ENCODE measurements at places on chromosomes 11 and 22.

DNA sequence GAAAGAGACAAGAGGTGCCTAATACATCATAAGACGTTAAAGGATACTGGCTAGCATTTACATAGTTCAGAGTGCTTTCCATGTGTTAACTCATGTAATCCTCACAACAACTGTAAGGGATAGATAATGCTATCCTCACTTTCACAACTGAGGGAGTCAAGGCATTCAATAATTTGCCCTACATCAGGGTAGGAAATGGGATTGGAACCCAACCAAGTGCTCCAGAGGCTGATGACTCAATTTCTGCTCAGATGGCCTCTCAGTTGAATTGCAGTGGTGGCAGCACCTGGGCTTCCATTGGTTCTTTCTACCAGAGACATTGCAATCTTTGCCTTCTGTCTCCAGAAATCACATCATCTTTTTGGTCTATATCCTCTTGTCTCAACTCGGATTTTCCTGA lies 232.9 kb downstream of the ETS1 start:
- DNase-seq: no peak

DNA sequence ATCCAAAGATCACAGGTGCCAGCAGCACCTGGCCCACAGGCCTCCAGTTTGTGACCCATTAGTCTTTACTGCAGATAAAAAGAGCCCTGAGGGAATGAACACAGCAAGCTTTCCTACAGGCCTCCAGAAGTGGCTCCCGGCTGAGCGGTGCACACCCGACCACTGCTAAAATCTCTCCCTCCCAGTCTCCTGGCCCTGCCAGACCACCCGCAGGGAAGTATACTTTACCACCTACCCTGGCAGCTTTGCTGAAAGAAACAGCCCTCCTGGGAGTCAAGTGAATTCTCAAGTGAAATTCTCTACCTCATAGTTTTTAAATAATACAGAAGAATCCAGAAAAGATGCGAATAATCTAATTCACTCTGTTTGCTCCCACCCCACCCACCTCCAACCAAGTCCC lies 15.4 kb upstream of the MTNR1B start:
- DNase-seq: no peak

- no peak for DNase-seq
These were observed 523.5 kb upstream of the LRRC4C start for GRCh38 chr11:41982975-41983374.

- no peak for DNase-seq
These were observed 439.8 kb downstream of the TBC1D22A start for GRCh38 chr22:47201996-47202818.

GRCh38 chr22:29136782-29137700 lies 64.2 kb downstream of the KREMEN1 start:
- DNase-seq: no peak
